Activated T-cell treated with anti-CD3 and anti-CD28 coated beads, Interleukin-2, amount 50 U/mL, for 72 hours (primary cell): ENCODE measurements at places on chromosomes 1 and 21. TPM values are rescaled to one million over a fixed set of nuclear protein-coding genes. Genes with fewer than 3 reads are reported as not detected.

Gene TMEM125
- total RNA-seq, result not detected

GRCh38 chr1:2088458-2088857 lies 38.2 kb downstream of the PRKCZ start:
- no peak for DNase-seq
- H3K27me3 ChIP-seq, result no peaks in the 10 kb centered on the region
- H3K4me3 ChIP-seq, result no peak overlapping the region

- no peak overlapping the region for H3K4me3 ChIP-seq
- no peak overlapping the region for H3K27ac ChIP-seq
Observed at GRCh38 chr21:34687065-34687464, 18.3 kb downstream of the CLIC6 start.

DNA sequence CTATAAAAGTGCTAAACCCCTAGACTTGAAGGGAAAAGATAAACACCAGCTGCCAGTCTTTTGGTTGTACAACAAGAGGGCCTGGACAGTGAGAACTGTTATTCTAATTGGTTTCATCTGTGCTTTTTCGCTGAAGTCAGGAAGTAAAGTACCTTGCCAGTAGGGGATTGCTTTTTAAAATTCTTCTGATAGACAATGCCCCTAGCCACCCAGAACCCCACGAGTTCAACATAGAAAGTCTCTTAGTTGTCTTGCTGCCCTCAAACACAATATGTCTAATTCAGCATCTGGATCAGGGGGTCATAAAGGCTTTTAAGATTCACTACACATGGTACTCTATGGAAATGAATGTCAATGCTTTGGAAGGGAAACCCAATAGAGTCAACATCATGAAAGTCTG lies 289.2 kb downstream of the TBX15 start:
- no peak overlapping the region for H3K27ac ChIP-seq
- H3K4me3 ChIP-seq, result no peak overlapping the region
- H3K4me1 ChIP-seq, result no peaks in the 10 kb centered on the region

GRCh38 chr1:221013691-221014660 lies 134.7 kb downstream of the HLX start:
- DNase-seq, result no peak
- peaks cover 9% of the 10 kb centered on the region for H3K27me3 ChIP-seq
- H3K4me3 ChIP-seq, result no peak overlapping the region
- H3K4me1 ChIP-seq, result no peaks in the 10 kb centered on the region
- H3K36me3 ChIP-seq, result no peaks in the 10 kb centered on the region
- no peak overlapping the region for H3K27ac ChIP-seq
